ENCODE measurements at places on chromosomes 7 and 10. TPM values are rescaled to one million over a fixed set of nuclear protein-coding genes. Genes with fewer than 3 reads are reported as not detected.

GHRHR gene
- not detected for total RNA-seq

PPIF gene
- 34.4 TPM for total RNA-seq

CARD11 gene
- under 0.01 TPM for total RNA-seq

TRA2A gene
- 17.7 TPM for total RNA-seq

LMTK2 gene
- 6.4 TPM for total RNA-seq

RBP4 gene
- total RNA-seq = 6.4 TPM

SPDYE11 gene
- not detected for total RNA-seq

GPR158 gene
- 0.15 TPM for total RNA-seq
